T47D (cell line): ENCODE measurements at places on chromosomes 5 and 9.

- no peak for DNase-seq
Observed at GRCh38 chr9:114588210-114588609, 641 bp downstream of the ATP6V1G1 start.

GRCh38 chr5:164722702-164723101 is 1217.3 kb downstream of the MAT2B start:
- DNase-seq, result no peak

DNA sequence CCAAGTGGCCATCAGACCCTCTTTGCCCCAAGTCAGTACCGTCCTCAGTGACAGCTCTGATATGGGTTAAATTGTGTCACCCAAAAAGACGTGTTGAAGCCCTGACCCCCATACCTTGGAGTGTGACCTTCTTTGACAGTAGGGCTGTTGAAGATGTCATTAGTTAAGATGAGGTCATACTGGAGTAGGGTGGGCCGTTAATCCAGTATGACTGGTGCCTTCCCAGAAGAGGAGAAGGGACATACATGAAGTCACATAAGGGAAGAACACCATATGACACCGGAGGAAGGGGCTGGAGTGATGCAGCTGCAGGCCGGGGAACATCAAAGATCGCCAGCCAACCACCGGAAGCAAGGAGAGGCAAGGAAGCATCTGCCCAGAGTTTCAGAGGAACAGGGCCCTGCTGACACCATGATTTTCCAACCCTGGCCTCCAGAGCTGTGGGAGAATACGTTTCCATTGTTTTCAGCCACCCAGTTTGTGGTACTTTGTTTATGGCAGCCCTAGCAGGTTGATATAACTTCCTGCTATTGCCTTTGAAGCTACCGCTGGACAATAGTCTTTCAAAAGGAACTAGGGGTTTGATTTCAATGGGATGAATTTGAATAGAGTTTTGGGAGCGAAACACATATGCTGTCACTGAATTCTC is 36.4 kb upstream of the CPEB4 start:
- DNase-seq, result no peak

DNA sequence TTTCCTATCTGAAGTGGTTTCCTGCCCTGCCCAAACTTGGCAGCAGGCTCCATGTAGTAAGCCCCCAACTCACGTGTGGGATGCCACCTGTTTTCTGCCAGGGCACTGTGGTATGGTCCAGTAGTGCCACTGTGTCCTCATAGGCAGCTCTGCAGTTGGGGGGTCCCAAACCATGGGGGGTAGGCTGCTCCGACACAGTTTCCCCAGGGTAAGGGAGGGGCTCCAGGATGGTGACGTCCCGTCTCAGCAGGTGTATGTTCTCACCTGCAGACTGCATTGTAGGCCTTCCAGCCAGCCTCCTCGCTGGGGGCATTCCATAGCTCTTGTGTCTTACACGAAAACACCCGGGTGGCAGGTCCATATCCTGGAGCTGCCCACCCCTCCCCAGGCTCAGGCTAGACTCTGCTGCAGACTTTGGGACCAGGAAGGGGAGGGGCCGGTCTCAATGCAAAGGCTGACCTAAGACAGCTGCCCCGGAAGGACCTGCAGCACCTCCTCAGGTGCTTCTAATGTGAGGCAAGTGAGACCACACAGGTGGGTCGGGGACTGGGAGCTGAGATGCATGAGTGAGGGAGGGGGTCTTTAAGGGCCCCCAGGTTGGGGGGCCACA is 330.5 kb upstream of the IRX4 start:
- no peak for DNase-seq

GRCh38 chr5:74392711-74393351 is 247.7 kb downstream of the ENC1 start:
- no peak for DNase-seq

DNA sequence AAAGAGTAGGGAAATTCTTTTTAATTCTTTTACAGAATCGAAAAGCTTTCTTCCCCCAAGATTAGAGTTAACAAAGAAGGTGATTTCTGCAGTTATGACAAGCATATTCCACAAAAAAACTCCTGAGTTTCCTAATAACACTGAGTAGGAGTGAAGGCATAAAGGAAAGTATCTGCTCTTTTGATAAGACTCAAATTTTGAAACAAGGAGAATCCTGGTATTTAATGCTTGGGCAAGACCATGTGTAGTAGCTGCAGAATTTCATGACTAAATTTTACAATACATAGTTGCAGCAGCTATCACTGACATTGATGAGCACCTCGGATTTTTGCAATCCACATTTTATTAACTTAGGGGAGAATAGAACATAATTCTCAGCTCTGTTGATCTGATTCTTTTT is 92.6 kb downstream of the MARCHF3 start:
- no peak for DNase-seq

GRCh38 chr5:78649861-78650496 is 1.4 kb upstream of the LHFPL2 start:
- no peak for DNase-seq

DNA sequence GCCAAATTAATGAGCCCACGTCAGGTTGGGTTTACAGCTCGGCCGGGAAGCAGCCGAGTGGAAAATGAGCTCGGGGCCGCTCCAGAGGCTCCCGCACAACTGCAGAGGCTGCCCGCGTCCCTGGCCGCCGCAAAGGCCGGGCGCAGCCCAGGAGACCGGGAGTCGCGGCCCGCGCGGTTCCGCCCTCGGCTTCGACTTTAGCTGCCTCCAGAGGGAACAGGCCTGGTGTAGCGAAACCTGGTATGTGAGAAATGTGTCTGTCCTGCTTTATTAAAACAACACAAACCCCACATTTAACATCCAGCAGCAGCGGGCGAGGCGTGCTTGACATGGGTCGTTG is 66.2 kb downstream of the FOXD1 start:
- DNase-seq, result no peak
